ENCODE measurements at places on chromosomes 4 and X.

DNA sequence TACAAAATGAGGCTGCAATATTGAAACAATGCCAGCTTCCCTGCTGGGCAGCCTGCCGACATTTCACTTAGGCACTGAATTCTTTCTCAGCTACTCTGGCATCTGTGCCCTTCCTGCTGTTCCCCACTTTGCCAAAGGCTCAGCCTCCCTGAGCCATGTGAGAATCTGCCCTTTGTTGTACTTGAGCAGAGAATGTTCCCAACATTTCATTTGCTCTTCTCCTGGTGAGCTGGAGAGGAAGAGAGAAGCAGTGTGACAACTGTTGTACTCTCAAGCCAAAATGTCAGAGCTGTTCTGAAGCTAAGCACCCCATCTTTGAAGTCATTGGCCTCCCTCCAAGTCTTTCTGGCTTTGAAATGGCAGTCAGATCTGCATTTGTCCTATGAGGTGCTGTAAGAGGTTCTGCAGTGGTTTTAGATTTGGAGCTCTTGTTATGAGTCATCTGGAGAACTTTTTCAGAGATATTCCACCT lies 32.5 kb downstream of the LANCL3 start:
- no peak for DNase-seq

GRCh38 chr4:76053730-76054129 lies 17.9 kb upstream of the CXCL11 start:
- peak; percentile 65 for DNase-seq

DNA sequence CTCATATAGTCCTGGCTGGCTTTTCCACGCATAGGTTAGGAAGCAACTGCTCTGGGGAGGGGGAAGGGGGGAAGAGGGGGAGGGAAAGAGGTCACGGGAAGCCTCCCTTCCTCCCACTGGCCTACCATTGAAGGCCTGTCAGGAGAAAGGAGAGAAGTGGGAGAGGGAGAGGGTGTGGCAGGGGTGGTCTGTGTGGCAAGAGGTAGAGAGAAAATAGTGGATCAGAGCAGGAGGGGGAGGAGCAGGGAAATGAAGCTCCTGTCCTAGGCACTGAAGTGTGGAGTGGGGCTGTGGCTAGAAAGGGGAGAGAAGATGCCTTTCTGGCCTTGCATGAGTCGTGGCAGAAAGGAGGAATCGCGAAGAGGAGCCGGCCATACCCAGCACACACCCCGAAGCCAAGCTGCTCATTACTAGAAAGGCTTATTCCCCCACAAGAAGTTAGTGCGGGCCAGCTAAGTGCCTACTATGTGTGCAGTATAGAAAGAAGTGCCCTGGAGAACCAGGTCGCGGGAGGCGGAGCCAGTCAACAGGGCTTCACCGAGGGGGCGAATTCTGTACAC lies 1.1 kb upstream of the TMEM164 start:
- no peak for DNase-seq

DNA sequence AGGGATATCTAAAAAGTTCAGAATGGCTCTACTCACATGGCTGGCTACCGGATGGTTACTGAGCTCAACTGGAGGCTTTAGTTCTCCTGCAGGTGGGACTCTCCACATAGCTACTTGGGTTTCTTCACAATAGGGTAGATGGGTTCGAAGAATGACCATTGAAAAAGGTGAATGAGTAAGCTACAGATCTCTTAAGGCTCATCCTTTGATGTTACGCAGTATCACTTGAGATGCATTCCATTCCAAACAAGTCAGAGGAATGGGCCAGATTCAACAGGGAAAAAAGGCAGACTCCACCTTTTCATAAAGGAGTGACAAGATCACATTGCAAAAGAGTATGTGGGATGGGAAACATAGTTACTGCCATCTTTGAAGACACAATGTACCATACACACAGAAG lies 52.6 kb downstream of the DDX53 start:
- no peak for DNase-seq

DNA sequence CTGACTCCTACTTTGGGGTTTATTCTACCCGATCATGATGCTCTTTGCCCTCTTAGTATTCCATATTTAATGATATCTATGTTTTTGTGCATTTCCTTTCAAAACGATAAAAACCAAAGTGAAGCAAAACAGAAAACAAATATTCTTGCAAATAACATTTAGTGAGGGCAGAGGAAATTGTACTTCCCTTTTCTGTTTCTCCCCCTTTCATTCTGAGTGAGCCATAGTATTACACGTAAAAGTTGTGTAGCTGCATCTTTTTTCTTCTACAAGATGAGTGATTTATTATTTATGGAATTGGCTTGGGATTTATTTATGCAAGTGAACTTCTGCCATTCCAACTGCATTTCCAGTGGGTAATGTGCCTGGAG lies 109.9 kb downstream of the AFF2 start:
- no peak for DNase-seq

GRCh38 chrX:72100051-72100755 lies 31.5 kb downstream of the RTL5 start:
- DNase-seq = no peak

DNA sequence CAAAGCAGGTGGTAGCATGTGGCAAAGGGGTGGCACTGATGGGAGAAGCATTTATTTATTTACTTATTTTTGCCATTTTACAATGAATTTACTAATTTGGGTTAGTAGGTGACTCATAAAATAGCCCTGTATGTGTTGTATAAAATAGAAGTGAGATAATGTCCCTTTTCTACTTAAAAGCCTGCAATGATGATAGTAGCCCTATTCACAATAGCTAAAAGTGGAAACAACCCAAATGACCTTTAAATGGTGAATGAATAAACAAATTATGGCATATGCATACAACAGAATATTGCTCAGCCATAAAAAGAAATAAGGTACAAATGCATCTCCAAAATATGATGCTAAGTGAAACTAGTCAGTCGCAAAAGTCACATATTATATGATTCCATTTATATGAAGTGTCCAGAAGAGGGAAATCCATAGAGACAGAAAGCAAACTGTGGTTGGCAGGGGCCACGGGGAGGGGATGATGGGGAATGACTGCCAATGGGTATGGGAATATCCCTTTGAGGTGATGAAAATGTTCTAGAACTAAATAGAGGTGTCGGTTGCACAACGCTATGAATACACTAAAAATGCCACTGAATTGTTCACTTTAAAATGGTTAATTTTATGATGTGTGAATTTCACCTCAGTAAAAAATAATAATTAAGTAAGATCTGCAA lies 35.8 kb upstream of the FAM9C start:
- DNase-seq = no peak

DNA sequence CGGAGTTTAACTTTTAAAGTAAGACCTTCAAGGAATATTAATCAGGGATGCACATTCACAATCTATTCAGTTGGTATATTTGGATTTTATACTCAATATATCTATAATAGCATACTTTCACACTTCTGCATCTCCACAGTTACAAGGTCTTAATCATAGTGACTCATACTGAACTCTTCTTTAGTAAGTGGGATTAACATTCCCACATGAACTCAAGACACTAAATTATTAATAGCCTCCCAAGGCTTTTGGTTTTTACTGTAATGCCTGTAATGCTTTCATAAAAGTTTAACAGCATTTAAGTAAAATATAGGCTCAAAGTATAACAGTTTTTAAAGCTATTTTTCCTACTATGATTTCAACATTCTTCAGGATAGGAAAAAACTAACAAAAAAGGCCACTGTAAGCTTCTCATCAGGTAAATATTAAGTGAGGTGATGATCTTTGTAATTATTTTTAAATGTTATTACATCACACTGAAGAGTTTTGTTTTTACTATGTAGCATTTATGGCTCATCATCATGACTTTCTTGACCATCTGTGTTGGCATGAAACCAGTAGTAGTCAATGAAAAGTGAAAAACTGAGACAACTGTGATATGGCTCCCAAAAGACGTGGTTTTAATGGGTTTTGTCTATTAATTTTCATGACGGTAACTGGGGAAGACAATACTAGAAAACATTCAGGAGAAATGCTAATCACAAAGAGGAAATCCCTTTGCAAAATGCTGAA lies 91.5 kb upstream of the GALNT7 start:
- DNase-seq = no peak

DNA sequence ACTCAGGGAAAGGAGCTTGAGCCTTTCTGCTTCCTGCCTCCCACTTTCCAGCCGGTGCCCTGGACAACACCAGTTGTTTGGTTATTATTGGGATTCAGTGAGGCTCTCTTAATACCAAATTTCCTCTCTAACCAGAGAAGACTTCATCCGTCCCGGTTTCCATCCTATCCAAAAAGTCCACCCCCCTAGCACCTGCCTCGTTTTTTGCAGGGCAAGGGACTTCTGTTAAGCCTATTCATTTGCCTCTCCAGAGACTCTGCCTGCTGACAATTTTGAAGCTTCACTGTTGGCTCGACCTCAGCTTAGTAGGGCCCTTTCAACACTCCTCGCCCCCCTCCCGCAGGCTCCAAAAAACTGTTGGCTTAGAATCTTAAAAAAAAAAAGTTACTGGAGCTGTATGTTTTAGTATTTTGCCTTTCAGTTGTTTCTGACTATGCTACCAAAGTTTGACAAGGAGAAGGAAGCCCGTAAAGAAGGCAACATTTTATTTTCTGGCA lies 779 bp upstream of the PRSS12 start:
- DNase-seq = no peak

DNA sequence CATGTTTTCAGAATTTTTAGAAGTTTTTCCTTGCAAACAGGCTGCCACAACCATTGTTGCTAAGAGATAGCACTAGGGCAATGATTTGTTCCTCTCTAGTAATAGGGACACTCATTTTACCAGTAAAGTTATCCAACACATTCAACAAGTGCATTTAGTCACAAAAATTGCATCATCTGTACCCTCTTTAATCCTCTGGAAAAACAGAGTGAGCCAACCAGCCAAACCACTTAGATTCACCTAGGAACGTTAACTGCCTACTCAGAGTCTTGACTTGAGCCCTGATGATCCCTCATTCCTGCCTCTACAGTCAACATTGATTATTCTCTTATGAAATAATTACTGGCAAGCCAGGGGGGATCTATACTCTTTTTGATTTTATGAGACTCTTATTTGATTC lies 17.0 kb upstream of the ADGRA3 start:
- no peak for DNase-seq

- DNase-seq = no peak
These were observed 198.8 kb downstream of the SLC4A4 start for GRCh38 chr4:71537551-71538065.

- no peak for DNase-seq
These were observed 14.7 kb upstream of the KLHL8 start for GRCh38 chr4:87235020-87235671.

- DNase-seq = no peak
These were observed 14.3 kb upstream of the NAT8L start for GRCh38 chr4:2044542-2045517.

DNA sequence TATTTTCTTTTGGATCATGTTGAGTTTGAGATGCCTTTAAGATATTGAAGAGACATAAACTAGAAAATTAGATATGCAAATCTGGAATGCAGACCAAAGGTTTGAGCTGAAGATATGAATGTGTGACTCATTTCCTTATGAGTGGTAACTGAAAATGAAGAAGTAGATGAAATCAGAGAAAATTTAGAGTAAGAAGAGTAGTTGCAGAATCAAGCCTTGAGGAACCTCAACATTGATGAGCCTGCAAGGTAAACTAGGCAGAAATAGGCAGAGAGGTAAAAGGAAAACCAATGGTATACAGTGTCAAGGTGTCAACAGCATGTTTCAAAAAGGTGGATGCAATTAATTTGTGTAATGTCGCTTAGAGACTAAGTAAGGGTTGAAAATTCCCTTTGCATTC lies 142.8 kb downstream of the MOSPD2 start:
- no peak for DNase-seq

- no peak for DNase-seq
These were observed 252.3 kb upstream of the PSAPL1 start for GRCh38 chr4:7687006-7687405.

GRCh38 chr4:145907812-145908211 lies 30.8 kb downstream of the ZNF827 start:
- DNase-seq = no peak

- DNase-seq = no peak
These were observed 552 bp downstream of the TCEAL9 start for GRCh38 chrX:103356858-103357257.

GRCh38 chrX:69951753-69952152 lies 98.0 kb downstream of the AWAT2 start:
- no peak for DNase-seq

DNA sequence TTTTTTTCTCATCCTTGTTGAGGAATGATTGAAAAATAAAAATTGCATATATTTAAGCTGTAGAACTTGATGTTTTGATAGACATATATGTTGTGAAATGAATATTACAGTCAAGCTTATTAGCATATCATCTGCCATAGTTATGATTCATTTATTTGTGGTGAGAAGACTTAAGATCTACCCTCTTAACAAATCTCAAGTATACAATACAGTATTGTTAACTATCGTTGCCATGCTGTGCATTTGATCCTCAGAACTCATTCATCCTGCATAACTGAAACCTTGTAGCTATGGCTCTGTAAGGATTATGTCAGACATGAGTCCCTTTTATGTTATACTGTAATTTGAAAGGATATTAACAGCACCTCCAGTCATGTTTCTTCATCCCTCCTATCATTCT lies 2045.3 kb downstream of the ARAP2 start:
- DNase-seq = no peak

DNA sequence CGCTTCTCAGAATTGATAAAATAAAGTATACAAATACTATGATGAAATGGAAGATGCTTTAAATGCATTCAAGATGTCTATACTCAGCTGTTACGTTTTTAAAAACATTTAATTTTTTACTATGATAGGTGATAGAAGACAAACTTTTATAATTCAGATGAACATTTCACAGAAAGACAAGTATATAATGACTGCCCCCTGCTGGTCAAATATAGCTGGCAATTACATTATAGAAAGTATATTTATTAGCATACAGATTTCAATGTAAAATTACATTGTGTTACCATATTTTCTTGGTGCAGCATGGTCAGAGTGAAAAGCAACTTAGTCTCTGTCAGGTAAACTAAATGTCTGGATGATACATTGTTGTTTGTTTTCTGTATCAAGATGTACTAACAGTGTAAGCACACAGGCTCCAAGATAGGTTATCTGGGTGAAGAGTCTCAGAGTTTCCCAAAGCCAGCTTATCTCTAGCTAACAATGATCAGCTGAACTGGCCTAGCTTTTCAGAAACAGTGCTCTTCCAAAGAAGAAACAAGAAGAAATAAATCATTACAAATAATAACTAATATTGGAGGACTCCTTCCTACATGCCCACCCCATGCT lies 54.1 kb downstream of the SRPX start:
- no peak for DNase-seq

- DNase-seq = no peak
These were observed 124.7 kb downstream of the MID1 start for GRCh38 chrX:10495677-10496076.

- no peak for DNase-seq
These were observed 1365.2 kb downstream of the STIM2 start for GRCh38 chr4:28225689-28226353.

GRCh38 chr4:16655111-16655510 lies 243.3 kb downstream of the LDB2 start:
- no peak for DNase-seq

- no peak for DNase-seq
These were observed 61.2 kb upstream of the TSPAN7 start for GRCh38 chrX:38500141-38500540.

GRCh38 chr4:95386410-95386809 lies 162.4 kb downstream of the UNC5C start:
- DNase-seq = no peak
